Cortex of kidney (tissue), 1 donor: ENCODE measurements at places on chromosomes 4 and X.

DNA sequence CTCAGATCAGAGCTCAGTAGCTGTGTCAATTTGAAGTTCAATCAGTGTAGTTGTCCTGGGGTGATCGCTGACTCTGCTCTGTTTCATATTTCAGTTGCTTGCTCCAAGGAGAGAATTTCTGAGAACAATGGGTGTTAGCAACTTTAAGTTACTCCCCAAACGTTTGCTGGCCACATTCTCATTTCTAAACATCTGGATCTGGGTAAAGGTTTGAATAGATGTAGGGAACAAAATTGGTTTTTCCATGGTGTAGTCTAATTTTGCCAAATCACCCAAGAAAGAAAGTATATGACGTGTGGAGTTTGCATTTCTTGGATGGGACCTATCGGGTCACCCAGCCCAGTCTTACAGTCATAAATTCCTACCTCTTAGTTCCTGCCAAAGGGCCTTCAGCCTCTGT is 103.7 kb downstream of the AKAP4 start:
- DNase-seq, result no peak

- DNase-seq, result no peak
Measured at GRCh38 chr4:22884157-22884556, 191.4 kb downstream of the GBA3 start.

DNA sequence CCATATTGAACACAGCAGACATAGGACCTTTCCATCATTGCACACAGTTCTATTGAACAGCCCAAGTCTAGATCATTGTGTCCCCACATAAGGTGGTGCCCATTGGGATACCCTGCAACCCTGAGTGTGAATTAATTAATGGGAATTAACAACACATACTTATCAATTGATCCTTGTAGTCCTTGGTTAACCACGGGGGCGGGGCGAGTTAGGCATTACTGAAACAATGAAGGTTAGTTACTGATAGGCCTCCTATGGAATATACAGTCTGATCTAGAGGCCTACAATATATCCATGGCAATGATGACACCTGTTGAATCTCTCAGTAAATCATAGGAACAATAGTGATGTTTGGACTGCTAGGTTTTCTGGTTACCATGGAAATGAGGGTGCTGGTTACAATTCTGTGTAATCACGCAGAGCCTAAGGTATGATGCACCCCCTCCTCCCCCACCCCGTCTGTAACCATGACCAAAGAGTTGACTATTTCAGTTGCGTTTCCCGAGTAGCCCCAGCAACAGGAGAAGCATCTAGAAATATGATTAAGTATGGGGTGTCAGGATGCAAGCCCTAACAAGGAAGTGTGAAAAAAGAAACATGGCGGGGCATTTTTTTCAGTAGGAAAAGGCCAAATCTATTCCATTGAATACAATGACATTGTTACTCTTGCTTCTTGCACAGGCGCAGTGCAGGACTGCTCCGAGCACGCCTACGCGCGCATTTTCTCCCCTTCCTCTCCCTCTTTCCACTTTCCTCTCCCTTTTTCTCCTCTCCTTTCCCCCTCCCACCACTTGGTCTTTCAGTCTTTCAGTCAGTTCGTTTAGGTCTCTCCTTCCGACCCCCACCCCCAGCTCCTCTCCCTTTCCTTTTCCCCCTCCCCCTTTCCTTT is 677 bp upstream of the NONO start:
- no peak for DNase-seq

- DNase-seq, result no peak
Measured at GRCh38 chr4:10762561-10762960, 78.0 kb upstream of the CLNK start.

GRCh38 chr4:48654015-48654664 is 125.9 kb downstream of the FRYL start:
- no peak for DNase-seq

DNA sequence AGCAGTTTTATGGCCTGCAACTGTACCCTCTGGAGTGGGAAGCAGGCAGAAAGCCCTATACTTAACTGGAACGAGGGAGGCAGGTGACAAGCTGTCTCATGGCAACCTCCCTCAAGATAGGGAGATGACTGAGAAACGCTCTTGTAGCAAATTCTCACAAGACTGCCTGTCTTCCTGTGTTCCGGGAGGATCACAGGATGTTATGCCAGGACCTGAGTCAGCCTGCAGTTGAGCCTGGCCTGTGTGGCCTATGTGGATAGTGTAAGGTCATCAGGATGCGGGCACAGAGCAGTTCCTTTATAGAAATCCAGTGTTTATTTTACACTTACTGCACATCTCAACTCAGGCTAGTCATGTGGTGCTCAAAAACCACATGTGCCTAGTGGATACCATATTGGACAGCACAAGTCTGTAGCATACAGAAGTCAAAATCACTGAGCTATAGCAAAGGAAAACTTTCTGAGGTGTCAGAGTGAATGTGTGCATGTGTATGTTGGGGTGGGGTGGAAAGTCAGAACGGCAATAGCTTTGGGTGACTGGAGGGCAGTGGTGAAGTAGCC is 25.2 kb downstream of the TAF7L start:
- no peak for DNase-seq

DNA sequence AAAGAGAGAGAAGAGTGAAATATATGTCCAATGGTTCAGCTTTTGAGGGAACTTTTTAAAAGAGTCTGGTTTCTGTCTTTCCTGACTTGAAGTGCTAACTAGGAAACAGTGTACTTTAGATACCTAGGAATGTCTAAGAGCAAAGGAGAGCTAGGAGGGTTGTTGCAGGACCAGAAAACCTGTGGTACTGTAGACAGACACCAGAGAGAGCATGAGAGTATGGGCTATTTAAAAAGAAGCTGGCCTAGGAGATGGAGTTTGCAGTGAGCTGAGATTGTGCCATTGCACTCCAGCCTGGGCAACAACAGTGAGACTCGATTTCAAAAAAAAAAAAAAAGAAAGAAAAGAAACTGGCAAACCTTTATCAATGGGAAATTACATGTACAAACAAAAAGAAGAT is 223.9 kb downstream of the FAT4 start:
- no peak for DNase-seq

- DNase-seq, result no peak
Measured at GRCh38 chr4:55904576-55904975, 44.2 kb upstream of the CEP135 start.

GRCh38 chrX:25004485-25005032 is 11.2 kb downstream of the ARX start:
- no peak for DNase-seq

DNA sequence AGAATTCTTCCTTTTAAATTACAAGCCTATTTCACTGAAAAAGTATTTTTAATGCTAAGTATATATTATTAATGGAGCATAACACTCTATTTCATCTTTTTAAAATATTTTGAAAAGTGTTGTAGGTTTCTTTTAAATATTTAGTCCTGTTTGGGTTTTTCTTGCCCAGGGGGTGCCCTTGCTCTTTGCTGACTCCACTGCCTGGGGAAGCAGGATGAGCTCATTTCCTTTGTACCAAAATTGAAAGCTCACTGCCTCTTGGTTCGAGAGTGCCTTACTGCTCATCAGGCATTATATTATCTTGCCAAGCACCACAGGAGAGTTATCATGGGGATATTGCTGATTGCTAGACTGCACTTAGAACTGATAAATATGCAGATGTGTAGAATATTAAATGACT is 819.2 kb downstream of the PCDH18 start:
- DNase-seq, result no peak

- no peak for DNase-seq
Measured at GRCh38 chrX:29687687-29688086, 527.7 kb upstream of the MAGEB2 start.

GRCh38 chr4:37892641-37893040 is 1.8 kb downstream of the TBC1D1 start:
- no peak for DNase-seq

DNA sequence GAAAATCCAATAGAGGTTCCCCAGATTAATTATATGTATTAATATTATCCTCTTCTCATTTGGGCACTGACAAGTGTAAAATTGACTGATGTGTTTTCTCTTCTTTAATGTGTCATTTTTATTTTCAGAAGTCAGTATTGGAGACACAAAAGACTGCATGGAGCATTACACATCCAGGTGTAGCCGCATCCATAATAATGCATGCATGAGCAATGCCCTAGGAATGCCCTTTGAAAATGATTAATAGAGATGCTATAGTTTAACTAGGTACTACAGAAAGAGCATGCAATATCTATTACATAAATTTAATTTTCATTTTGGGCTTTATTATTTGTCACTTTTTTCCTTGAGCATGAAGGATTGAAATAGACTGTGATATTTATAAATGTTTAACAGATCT is 509.9 kb downstream of the SPOCK3 start:
- no peak for DNase-seq

GRCh38 chr4:58070726-58071125 is 960.5 kb upstream of the IGFBP7 start:
- no peak for DNase-seq

DNA sequence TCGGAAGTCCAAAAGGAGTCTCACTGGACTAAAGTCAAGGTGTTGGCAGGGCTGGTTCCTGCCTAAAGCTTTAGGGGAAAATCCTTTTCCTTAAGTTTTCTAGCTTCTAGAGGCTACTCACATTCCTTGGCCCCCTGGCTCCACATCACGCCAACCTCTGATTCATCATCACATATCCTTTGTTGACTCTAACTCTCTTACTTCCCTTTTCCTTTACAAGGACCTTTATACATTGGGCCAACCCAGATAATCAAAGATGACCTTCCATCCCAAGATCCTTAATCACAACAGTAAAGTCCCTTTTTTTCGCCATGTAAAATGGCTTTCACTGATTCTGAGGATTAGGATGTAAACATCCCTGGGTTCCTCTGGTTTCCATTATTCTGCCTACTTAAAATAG is 146.4 kb upstream of the DCAF8L1 start:
- DNase-seq, result no peak

DNA sequence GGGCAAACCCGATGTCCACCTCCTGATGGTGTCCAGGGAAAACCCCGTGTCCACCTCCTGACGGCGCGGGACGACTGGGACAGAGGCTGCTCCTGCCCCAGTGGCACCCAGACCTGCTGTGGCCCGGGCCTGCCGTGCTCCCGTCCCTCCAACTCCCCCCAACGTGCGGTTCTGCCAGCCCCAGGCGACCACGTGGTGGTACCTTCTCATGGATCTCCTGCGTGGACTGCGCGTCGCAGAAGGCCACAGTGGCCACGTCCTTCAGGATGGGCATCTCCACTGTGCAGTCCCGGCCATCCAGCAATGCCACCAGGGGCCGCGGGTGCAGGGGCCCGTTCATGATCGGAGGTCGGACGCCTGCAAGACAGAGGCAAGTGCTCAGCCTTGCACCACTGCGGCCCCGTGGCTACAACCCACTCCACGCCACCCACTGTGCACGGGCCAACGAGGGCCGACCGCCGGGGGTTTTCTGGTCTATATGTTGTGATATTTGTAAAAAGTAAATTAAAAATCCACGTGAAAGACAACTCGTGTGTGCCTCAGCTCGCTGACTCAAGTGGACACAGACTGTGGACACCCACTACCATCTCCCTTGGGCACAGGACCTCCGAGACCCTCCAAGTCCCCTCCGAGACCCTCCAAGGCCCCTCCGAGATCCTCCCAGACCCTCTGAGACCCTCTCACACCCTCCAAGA is 10.8 kb downstream of the CTBP1 start:
- no peak for DNase-seq

- no peak for DNase-seq
Measured at GRCh38 chrX:133330956-133331355, 84.3 kb downstream of the GPC4 start.

DNA sequence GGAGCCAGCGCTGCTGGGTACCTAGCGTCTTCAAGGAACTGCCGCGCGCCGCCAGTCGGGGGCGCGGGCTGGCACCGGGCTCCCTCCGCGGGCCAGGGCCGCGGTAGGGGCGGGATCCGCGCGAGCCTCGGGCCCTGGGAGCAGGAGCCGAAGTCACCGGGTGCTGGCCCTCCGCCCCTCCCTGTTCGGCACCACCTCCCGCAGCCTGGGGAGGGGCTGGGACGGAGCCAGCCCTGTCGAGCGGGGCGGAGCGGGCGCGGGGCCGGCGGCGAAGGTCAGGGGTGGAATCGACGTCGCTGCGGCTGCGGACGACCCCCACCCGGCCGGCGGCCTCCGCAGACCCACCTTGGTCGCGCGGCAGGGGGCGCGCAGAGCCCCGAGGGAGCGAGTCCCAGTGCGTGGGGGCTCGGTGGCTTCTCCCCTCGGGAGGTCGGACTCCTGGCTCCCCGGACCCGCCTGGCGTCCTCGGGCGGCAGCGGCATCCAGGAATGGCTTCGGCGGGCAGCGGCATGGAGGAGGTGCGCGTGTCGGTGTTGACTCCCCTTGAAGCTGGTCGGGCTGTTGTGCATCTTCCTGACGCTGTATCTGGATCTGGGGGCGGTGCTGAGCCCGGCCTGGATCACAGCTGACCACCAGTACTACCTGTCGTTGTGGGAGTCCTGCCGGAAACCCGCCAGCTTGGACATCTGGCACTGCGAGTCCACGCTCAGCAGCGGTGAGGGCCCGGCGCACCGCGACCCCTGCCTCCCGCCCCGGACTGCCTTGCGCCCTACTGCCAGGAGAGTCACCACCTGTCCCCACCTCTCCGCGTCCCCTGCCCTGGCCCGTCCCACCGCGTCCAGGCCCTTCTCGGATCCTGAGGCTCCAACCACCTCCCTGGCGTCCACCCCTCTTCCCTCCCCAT is 50.5 kb upstream of the FAM47C start:
- DNase-seq, result no peak

GRCh38 chr4:177444911-177445736 is 2.9 kb upstream of the AGA start:
- no peak for DNase-seq

DNA sequence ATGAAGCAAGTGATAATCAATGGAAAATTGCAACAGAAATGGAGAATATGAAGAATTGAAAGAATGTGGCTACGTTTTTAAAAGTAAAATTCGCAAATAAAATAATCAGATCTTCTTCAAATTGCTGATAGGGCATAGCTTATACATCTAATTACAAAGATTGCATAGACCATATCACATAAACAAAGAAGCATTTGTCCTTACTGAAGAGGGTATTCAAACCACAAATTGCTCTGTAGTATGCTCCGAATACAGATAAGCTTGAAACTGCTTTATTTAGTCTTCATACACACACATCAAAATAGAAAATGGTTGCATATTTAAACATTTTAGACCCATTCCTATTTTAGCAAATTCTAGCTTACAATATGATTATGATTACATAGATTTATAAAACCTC is 206.7 kb upstream of the SLIT2 start:
- DNase-seq, result no peak

GRCh38 chr4:46390355-46391058 is 579 bp upstream of the GABRA2 start:
- DNase-seq, result no peak

DNA sequence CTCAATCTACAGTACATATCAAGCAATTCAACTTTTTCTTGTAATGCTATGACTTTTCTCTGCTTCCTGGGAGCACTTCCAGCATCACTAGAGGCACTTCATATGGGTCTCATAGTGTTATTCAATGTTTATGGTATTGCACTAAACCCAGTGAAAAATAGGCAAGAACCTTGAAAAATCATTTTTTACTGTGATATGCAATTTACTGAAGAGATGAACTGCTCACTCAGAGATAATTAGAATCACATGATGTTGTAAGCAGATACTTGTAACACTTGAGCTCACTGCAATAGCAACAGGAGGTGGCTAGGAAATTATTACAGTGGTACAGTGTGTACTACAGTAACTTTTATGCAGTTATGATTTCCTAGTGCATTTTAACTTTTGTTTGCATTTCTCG is 93.3 kb downstream of the RASGEF1B start:
- no peak for DNase-seq

- DNase-seq, result no peak
Measured at GRCh38 chr4:23135792-23136645, 443.3 kb downstream of the GBA3 start.
